ENCODE measurements at places on chromosomes 16 and 17.

DNA sequence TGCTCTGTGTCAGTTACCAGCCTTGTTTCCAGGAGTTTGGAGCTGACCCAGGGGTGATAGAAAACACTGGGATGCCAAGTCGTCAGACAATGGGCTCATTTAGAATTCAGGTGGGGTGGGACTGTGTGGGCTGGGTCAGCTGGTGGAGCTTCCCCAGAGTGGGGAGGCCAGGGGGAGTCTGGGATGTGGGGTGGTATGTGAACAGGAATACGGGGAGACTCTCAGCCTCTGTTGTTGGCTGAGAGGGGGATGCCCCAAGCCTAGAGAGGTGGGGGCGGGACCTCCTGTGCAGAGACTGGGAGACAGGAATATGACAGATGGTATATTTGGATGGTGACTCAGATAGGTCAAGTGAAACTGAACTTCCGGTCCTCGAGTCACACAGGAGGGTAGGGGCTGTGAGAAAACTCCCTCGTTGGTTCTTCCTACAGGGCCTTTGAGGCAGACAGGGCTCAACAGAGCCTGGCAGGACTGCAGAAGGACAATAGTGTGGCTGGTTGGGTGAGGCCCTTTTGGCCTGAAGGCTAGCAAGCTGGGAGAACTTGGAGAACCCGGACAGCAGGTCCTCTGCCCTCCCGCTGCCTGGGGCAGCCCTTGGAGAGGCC, 23.7 kb downstream of the CDH1 start:
- no peak for DNase-seq

DNA sequence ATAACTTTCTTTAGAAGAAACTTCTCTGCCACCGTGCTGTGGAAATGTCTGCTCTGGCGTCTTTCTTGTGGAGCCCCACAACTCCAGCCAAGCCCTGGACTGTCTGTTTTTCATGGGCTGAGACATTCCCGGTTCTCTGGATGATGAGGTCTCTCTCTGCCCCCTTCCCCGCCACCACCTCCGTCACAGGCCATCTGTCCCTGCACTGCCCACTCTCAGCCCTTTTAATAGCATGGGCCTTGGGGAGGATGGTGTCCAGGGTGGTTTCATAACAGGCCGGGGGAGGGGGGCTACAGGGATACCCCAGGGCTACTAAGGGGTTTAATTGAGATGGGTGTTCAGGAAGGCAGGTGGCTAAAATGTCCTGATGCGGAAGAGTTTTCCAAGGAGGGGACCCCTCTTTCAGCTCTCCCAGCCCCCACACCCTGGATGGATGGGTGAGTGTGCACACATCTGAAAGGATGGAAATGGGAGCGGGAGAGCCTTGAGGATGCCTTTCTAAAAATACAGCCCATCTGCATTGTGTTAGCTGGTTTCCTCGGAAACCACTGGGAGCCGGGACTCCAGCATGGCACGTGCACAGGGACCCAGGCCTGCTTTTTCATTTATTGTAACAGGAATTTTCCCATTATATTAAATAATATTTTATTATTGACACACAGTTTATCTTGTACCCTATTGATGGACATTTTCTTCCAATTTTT, 14.6 kb upstream of the NDRG4 start:
- no peak for DNase-seq

GRCh38 chr16:56610017-56610608, 1.7 kb downstream of the MT2A start:
- DNase-seq: peak; percentile 66

DNA sequence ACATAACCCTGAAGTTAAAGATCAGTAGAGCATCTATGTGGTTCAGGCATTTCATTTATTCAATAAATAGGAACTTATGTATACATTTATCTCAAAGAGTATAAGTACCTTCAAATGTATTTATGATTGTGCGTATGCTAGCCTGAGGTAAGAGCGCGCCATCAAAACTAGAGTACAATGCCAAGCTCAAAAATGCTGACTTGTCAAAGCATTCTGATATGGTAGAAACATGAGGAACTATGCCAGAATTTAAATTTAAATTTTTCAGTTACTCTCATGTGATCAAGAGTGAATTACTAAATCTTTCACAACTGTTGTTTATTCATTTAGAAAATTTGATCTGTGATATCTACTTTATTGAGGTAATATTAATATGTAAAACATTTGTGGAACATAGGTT, 225.5 kb upstream of the CDH8 start:
- no peak for DNase-seq

- no peak for DNase-seq
Measured at GRCh38 chr17:43608313-43608712, 53.4 kb downstream of the MEOX1 start.
